ENCODE measurements at places on chromosomes 12 and 14.
A peak's percentile ranks its signal among the peaks of the same experiment; 100 is the strongest.

- no peak for DNase-seq
Observed at GRCh38 chr12:388541-389141, 479 bp downstream of the KDM5A start.

DNA sequence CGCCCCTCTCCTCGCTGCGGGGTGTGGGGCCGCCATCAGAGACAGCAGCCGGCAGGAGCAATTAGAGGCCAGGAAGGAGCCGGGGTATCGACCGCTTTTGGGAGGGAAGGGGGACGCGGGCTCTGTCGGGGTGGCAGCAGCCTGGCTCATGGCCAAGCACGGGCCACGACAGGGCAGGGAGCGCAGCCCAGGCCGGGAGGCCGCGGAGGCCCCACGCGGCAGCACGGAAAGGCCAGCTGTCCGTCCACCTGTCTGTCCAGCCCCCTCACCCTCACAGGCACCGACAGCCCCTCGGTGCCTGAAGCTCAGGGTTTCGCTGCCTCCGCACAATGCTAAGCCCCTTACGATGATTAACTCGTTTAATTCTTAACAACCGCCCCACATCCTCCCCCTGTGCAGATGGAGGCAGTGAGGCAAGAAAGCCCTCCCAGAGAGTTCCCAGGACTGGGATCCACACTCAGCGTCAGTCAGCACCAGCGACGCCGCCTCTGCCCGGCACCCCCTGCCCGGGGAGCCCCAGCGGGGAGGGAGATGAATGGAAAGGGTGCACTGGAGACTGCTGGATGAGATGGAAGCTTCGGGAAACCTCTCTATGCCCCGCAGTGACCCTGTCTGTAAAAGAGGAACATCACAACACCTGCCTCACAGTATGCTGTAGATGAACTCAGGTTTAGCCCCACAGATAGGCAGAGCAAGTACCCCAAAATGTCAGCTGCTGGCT is 23.7 kb downstream of the NCOR2 start:
- no peak for DNase-seq

DNA sequence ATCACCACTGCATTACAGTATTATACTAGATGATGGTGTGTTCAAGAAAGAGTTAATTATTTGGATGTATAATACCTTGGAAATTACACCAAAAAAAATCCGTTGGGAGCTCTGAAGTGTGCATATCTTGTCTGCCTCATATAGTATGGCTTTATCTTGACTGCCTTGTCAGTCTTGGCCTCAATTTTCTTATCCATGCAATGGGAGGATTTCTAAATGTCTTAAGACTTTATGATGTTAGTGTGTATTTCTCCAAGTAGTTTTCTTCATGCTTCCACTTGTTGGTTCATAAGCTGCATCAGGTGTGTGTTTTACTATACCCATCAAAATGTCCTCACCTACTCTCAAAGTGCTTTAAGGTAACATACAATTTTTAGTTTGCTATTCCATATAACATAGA is 84.6 kb downstream of the FGD4 start:
- DNase-seq = no peak

GRCh38 chr12:64181430-64182291 is 40.4 kb downstream of the KICS2 start:
- DNase-seq = peak; percentile 8

GRCh38 chr14:66842911-66843512 is 335.1 kb downstream of the GPHN start:
- DNase-seq = no peak

DNA sequence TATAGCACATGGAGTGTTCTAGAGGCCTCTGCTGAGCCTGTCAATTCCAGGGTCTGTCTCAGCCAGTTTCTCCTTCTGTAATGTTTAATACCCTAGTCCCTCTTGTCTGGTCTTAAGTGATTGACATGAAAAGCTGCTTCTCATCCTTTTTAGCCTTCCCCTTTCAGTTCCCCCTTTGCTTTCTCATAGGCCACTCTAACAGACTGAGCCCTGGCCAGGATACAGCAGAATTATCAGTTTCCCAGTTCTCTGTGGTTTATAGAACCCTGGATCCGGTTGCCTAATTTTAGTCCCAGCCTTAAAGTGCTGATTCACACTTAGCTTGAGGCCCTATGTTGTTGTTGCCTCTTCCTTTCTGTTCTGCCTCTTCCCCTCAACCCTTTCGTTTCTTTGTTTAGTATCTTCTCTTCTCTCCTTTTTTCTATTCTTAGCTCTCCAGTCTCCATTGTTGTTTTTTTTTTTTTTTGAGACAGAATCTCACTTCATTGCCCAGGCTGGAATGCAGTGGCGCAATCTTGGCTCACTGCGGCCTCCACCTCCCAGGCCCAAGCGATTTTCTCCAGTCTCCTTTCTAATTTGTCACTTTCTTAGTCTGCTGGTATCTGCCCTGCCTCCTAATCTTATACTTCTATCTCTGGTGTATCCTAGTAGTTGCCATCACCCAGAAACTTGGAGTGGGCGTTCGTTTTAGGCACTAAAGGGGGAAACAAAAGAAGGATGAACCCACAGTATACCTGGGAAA is 2.9 kb upstream of the BIN2 start:
- DNase-seq = no peak

Measured in neural crest cell (in vitro differentiated cells).